ENCODE measurements at places on chromosomes 3 and 15.

DNA sequence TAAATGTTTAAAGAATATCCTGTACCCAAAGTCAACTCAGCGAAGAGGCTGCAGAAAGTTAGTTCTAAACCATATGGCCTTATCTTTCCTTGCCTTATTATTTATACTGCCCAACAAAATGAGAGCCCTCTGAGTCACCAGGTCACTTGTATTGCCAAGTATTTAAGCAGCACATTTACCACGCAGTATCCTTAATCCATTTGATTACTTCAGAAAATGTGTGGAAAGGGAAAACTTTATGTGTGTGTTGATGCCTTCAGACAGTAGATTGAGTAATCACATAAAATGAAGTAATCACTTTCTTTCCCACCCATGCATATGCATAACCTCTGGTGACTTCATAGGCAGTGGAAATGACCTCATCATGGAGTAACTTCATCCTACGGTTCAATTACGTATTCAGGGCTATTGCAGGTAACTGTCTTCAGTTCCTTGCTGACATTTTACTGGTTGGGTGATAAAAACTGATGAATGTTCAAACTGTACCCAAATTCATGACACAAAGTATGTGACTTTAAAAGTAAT, 7.5 kb upstream of the CADPS start:
- peak; percentile 51 for DNase-seq

- no peak for DNase-seq
These were observed 278.2 kb downstream of the CTNNB1 start for GRCh38 chr3:41477399-41478014.

DNA sequence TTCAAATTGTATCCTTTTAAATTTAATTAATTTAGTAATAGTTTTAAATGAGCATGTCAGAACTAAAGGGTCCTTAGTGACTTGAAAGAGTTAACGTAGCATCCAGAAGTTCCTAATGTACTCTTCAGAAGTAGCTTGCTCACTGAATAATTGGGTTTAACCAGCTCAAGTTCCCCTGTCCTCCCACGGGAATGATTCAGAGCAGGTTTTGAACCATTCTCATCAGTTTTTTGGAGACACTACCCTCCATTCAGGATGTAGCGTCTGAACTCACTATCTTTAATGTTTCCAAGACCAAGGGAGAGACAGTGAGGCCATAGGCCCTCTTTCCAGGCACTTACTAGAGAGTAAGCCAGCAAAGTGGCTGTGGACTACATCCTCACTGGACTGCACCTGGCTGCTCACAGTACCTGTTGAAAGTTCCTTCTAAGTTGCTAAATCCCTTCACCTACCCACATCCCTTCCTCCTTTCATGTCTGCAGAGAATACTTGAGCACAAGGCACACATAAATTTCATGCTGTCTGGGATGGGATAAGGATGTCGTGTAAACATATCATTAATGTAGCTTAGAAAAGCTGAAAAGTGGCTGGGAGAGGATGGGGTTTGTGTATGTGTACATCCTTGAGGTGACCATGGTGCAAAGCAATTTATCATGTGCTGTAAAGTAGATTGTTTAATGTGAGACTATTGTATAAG, 146.3 kb downstream of the PLCL2 start:
- DNase-seq: no peak

DNA sequence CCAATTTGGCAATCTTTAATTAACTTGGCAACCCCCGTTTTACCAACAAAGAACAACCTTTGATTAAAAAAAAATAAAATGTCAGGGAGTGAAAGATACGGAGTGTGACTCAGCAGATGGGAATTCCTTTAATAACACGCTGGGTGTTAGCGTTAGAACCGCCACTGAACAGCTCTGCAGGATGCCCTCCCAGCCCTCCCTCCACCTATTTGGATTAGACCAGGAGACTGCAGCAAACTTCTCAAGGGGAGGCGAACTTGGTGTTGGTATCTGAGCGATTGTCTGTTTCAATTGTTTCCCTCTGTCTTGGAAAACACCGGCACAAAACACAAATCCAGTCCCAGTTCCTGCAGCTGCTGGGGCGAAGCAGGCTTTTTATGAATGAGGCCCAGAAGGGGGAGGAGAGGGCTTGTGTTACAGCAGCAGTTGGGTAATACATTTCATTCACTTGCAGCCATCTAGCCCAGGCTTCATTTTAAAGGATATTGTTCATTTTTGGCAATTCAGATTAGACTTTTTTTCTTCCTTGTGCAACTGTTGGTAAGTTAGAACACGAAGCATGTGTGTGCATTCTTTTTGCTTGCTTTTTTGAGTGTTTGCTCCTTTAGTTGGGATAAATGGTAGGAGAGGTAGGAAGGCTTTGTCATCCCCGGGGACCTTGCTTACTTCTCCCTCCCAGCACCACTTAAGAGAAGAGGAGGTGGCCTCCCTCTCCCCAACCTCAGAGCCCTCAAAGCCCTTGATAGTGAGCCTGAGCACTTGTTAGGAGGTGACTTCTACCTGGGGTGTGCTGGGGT, 152.3 kb downstream of the IGF1R start:
- peak; percentile 72 for DNase-seq

DNA sequence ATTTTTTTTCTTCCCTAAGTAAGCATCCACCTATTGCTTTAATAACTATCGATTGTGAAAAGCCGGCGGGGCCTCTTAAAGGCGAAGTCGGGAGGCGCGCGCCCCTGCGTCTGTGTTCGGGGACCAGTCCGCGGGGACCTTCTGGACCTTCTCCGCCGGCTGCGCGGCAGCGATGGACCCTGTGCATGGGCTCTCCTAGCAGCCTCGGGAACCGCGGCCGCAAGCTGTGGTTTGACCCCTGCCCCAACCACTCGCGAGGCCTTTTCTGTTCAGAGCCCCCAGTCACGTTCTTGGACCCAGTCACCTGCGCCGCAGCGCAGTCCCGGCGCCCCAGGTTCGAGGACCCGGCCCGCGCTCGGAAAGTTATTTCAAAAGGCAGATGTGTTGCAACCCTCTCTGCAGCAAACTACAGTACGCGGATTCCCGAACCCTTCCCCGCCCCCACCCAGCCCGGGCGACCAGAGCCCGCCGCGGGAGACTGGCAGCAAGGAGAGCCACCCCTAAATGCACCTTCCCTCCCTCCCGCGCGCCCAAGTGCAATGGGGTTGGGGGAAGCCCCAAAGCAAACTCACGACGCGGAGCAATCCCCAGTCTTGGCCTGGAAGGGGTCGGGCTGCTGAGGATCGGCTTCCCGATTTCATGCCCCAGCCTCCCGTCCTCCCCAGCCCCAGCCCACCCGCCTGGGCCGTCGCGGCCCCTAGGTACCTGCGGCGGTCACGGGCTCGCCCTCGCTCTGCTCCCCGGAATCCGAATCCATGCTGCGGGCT, 684 bp downstream of the TNFAIP8L3 start:
- no peak for DNase-seq

DNA sequence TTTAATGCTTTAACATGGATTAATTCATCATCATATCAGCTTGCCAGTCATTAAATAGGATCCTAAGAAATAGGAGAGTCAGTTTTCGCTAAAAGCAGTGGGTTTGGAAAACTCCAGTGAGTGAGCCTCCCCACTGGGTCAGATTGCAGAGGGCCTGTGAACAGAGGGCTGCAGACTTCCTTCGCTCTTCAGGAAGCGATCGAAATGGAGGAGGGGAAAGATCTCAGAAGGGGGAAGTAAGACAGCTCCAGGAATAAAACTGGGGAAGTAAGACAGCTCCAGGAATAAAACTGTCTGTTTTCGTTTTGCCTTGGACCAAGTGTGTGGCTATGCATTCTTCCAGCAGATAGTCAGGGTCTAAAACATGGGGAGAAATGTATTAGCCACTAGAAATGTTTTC, 124.8 kb upstream of the C15orf61 start:
- DNase-seq: no peak

- no peak for DNase-seq
These were observed 69.6 kb upstream of the MYZAP start for GRCh38 chr15:57522148-57522547.

DNA sequence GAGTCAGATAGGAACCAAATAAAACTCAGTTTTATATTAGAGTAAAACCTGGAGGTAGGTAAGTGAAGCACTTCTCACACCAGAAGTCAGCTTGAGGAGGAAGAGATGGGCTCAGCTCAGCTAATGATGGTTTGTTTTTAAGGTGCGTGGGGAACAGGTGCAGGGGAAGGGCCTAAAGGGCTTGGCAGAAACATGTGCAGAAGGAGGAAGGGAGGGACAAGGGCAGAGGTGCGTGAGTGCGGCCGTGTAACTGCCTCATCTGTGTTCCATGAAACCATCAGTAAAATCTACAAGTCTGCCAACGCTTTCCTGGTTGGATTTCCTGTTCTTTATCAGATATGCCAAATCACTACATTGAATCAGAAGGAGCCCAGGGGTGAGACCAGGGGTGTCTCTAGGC, 19.9 kb downstream of the FYCO1 start:
- DNase-seq: no peak

DNA sequence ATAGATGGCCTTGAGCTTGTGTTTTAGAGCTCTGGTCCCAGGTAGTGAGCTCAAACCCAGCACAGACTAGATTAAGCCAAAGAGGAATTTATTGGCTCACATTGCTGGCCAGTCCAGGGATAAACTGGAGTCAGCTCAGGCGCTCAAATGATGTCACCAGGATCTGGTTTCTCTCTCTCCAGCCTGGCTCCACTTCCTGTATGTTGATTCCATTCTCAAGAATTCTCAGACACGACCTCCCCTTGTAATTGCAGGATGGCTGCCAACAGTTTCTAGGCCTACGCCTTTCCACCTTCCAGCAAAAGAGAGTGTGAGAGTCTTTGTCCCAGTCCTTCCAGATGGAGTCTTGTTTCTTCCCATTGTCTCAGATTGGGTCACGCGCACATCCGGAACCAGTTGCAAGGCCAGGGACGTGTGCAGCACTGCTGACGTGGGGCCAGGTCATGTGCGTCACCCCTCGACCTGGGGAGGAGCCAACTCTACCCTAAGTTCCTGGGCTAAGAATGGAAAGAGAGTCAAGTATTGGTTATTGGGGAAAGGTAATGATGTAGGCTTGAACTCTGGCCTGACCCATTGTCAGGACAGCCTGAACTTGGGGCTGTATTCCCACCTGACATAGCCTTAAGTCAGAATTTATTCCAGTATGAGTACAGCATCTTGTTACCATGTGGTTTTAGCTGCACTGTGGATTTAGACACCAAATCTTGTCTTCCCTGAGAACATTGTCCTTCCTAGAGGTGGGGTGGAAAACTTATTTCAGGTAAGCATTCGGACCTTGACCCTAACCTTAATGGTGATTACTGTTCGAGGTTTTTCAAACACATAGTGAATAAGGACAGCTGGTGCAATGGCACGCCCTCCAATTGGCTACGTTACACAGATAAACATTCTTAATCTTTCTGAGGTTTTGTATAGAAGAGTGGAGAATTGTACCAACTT, 31.6 kb downstream of the CACNA1D start:
- peak; percentile 2 for DNase-seq

GRCh38 chr3:16428612-16429011, 84.9 kb downstream of the RFTN1 start:
- DNase-seq: no peak

DNA sequence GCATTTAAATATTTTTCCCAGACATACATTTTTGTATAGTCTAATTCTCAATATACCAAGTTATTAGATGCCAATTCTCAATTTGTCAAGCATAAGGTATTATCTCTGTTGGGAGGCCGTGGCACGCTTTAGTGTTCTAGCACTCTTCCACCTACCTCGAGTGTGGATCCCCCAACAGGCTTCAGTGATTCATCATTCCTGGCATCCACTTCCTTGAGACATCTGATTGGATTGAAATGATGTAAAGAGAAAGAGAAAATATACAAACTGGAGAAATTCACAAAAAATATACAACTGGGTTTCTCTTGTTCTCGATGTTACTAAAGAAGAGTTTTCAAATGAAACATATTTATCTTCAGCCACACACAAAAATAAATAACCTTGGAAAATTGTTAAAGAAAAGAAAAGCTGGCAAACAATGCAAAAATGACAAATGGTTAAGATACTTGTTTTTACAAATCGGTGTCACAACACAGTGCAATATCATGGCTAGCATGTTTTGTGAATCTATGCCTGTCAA, 218.0 kb upstream of the CDIN1 start:
- peak; percentile 65 for DNase-seq

DNA sequence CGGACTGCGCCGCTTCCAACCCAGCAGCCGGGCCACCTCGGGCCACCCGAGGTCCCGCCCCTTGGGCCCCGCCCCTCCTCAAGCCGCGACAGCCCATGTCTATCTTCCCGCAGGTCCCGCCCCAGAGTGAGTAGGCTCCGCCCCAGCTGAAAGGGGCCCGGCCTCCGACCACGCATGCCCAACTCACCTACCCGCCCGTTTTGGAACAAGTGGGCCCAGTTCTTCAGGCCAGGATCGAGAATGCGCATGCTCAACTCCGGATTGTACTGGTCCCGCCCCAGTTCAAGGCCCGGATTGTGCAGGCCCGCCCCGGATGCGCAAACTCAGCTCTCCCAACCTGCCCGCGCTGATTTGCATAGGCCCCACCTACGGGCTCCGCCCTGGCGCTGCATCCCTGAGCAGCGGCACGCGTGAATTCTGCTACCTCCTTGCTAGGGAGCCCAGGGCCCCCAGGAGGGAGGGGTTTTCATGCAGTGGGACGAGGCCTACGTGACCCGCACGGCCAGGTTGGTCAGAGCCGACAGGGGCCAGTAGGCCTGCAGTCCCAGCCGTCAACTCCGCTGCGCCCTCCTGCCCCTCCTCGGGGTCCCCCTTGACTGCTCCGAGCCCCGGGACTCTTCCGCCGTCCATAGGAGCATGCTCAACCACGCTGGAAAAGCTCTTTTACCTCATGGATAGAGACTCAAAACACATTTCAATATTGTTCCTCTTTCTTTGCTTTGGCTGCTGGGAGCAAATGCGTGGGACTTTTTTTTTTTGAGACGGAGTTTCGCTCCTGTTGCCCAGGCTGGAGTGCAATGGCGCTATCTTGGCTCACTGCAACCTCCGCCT, at the start of gene PFKFB4:
Gene PFKFB4, minus strand, starts transcription at position 8 of the 831 bp plus-strand sequence. CDS start 26 bp downstream, outside the sequence.
- peak; percentile 97 for DNase-seq

GRCh38 chr15:45829336-45830153, 194.7 kb downstream of the SQOR start:
- DNase-seq: no peak

GRCh38 chr3:133843634-133844033, 38.0 kb downstream of the SRPRB start:
- DNase-seq: peak; percentile 63

GRCh38 chr3:53255775-53256703, at the start of gene TKT:
Gene TKT (minus strand): TSS chr3:53256022. CDS start chr3:53255942, 80 bp downstream.
- DNase-seq: peak; percentile 69

DNA sequence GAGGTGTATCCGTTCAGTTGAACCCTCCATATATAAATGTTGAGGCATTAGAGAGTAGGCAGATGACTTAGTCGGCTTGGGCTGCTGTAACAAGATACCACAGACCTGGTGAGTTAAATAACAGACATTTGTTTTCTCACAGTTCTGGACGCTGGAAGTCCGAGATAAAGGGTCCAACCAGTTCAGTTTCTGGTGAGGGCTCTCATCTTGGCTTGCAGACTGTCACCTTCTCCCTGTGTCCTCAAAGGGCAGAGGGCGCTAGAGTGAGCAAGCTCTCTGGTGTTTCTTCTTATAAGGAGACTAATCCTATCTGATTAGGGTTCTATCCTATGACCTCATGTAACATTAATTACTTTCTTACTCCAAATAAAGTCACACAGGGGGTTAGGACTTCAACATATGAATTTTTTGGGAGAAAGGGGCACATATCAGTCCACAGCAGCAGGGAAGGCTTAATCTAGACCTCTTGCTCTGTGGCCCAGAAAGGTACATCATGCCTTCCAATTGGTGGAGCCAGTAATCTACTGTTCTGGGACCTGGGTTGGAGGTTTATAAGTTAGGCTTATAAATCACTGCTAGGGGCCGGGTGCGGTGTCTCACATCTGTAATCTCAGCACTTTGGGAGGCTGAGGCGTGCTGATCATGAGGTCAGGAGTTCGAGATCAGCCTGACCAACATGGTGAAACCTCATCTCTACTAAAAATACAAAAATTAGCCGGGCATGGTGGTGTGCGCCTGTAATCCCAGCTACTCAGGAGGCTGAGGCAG, 26.3 kb upstream of the SLC28A2 start:
- no peak for DNase-seq

Data from astrocyte (in vitro differentiated cells and primary cell).